ENCODE measurements at places on chromosomes 5 and 9. TPM values are rescaled to one million over a fixed set of nuclear protein-coding genes. Genes with fewer than 3 reads are reported as not detected.

- no peak overlapping the region for H3K4me3 ChIP-seq
- DNase-seq = no peak
- H3K27ac ChIP-seq = no peak overlapping the region
- no peaks in the 10 kb centered on the region for H3K27me3 ChIP-seq
- no peaks in the 10 kb centered on the region for H3K4me1 ChIP-seq
Measured at GRCh38 chr5:143248822-143249579, 154.5 kb downstream of the NR3C1 start.

The NRG2 gene
- total RNA-seq = 0.13 TPM

- no peaks in the 10 kb centered on the region for H3K4me1 ChIP-seq
- no peaks in the 10 kb centered on the region for H3K27me3 ChIP-seq
Measured at GRCh38 chr5:134964359-134965270, 3.1 kb upstream of the CATSPER3 start.

DNA sequence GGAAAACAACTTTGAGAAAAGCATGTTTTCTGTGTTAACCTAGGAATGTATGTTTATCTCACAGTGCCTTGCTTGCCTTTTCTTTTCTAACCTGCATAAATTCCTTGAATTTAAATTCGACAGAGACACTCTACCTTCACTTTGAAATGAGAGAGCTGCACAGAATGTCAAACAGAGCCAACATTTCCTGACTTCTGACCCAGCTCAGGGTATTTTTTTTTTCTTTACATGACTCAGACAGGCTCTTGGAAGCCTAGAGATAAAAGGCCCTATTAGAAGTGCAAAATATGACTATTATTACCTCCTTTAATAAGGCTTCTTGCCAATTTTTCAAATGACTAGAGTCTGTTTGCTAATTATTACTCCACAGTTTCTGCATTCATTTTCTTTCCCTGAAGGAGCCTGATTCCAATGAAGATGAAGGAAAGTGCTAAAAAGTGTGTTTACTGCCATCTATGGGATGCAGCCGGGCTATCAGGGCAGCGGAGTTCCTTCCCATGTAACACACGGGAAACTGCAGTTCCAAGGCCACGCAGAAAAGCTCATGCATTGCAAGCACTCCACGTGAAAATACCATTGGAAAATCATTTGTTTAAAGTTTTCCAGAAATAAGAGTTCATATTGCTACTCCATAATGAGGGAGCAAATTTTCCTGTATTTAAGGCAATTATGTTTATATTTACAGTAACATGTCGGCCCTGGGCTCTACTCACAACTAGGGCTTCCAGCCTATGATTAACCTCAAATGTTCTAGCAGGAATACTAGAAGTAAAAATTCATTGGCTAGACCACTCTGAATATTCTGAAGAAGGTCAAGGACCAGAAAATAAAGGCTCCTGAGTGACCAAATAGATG lies 485.6 kb downstream of the ZSWIM6 start:
- H3K27me3 ChIP-seq = no peaks in the 10 kb centered on the region
- H3K27ac ChIP-seq = no peak overlapping the region
- DNase-seq = no peak
- H3K4me3 ChIP-seq = no peak overlapping the region
- H3K4me1 ChIP-seq = no peaks in the 10 kb centered on the region

- H3K27me3 ChIP-seq = no peaks in the 10 kb centered on the region
- H3K4me3 ChIP-seq = peak overlapping the region; percentile 25
- no peaks in the 10 kb centered on the region for H3K36me3 ChIP-seq
- no peaks in the 10 kb centered on the region for H3K4me1 ChIP-seq
- H3K27ac ChIP-seq = no peak overlapping the region
Measured at GRCh38 chr5:79736528-79737514, 47.2 kb downstream of the CMYA5 start.

GRCh38 chr9:15192856-15193255 lies 114.2 kb downstream of the TTC39B start:
- no peaks in the 10 kb centered on the region for H3K27me3 ChIP-seq
- DNase-seq = no peak
- H3K36me3 ChIP-seq = peaks cover 7% of the 10 kb centered on the region
- peaks cover 5% of the 10 kb centered on the region for H3K4me1 ChIP-seq

DNA sequence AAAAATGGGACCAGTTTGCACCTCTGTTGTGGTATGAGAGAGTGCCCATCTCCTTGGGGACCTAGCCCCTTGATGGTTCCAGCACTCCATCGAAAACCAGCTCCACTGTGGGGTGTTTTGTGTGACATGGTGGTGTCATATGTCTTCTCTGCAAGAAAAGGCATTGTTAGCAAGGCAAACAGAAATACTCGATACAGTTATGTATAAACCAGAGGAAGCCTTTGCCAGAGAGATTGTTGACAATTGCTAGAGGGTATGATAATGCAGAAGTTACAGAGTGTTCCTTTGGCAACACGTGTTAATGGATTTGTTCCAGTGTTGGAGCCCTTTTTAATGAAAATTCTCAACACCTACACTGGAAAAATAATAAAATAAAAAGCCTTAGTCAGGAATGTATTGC lies 270.4 kb upstream of the DMRT1 start:
- H3K27me3 ChIP-seq = no peaks in the 10 kb centered on the region
- no peak overlapping the region for H3K27ac ChIP-seq
- DNase-seq = no peak
- peaks cover 3% of the 10 kb centered on the region for H3K4me1 ChIP-seq

The SPATA31D4 gene
- not detected for total RNA-seq

- no peak overlapping the region for H3K4me3 ChIP-seq
- no peaks in the 10 kb centered on the region for H3K36me3 ChIP-seq
- no peaks in the 10 kb centered on the region for H3K27me3 ChIP-seq
- H3K4me1 ChIP-seq = peaks cover 31% of the 10 kb centered on the region
Measured at GRCh38 chr9:127222388-127223095, 42.0 kb upstream of the GARNL3 start.

GRCh38 chr5:33297760-33298216 lies 143.0 kb upstream of the TARS1 start:
- no peaks in the 10 kb centered on the region for H3K4me1 ChIP-seq
- no peak overlapping the region for H3K27ac ChIP-seq
- no peak for DNase-seq
- no peak overlapping the region for H3K4me3 ChIP-seq
- H3K36me3 ChIP-seq = no peaks in the 10 kb centered on the region
- no peaks in the 10 kb centered on the region for H3K27me3 ChIP-seq

GRCh38 chr9:122218071-122218934 lies 10.5 kb downstream of the LHX6 start:
- no peaks in the 10 kb centered on the region for H3K4me1 ChIP-seq
- DNase-seq = no peak
- H3K36me3 ChIP-seq = no peaks in the 10 kb centered on the region
